AG08395 (cell line): ENCODE measurements at places on chromosomes 12 and 14.

GRCh38 chr12:45216983-45217485, 1.1 kb downstream of the ANO6 start:
- DNase-seq, result no peak

GRCh38 chr14:65238456-65238855, 136.1 kb upstream of the MAX start:
- DNase-seq, result no peak

DNA sequence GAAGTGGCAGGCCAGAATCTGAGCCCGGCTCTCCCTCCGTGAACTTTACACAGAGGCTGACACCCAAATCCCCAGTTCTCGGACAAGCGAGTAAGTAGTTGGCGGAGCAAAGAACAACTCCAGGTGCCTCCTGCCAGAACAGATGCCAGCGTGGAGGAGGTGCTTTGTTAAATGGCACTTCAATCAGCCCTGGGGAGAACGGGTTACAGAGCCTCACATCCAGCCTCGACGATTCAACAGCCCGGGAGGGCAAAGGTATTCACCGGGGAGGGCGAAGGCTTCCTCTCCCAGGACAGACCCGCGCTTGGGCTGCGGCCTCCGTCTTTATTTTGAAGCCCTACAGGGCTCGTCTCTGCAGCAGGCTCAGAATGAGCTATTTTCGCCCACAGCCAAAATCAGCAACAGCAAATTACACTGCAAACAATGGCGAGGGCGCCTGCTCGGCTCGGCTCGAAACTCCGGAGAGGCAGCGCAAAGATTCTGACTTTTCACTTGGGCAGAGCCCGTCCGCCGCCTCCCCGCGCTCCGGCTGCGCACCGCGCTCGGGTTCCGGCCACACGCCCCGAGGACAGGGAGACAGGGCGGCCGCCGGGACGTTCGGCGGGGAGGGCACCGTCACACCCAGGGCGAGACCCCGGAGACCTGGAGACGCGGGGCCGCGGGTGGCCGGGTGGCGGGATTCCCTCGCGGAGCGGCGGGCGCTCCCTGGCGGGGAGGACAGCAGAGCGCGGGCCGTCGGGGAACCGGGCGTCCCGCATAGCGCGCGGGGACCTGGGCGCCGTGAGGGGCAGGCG, 811 bp downstream of the TMCC3 start:
- no peak for DNase-seq

- DNase-seq, result peak; percentile 50
Measured at GRCh38 chr14:61573748-61574513, 121.4 kb upstream of the HIF1A start.

GRCh38 chr14:92549859-92550230, 36.3 kb downstream of the RIN3 start:
- peak; percentile 69 for DNase-seq

DNA sequence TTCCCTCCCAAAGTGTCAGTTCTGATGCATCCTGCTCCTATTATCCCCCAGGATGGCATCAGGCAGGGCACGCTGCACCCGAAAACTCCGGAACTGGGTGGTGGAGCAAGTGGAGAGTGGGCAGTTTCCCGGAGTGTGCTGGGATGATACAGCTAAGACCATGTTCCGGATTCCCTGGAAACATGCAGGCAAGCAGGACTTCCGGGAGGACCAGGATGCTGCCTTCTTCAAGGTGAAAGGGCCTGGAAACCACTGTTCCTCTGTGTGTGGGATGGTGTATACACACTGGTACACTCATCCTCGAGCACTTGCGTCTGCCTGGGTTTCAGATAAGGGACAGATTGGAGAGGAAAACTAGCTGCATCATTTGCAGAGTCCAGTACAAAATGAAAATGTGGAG, 1.0 kb downstream of the IRF9 start:
- DNase-seq, result peak; percentile 40

- no peak for DNase-seq
Measured at GRCh38 chr12:12023456-12023855, 47.3 kb upstream of the BCL2L14 start.

- DNase-seq, result peak; percentile 19
Measured at GRCh38 chr14:35438910-35439713, 34.6 kb upstream of the NFKBIA start.

DNA sequence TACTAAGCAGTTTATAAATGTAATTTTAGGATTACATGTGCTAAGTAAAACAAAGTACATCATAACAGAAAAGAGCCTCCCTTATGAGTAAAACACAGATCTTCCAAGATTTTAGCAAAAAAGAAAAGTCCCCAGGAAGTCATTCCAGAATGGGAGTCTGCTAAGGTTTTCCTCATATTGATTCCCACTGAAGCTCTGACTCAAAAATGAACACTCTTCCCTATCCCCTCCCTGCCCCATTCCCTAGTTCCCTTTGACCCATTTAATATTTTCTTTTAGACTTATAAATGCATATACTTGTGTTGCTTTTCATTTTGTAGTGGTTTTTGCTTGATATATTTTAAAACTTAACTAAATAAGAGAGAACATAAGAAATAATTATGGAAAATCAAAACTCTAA, 40.1 kb downstream of the PTGER2 start:
- DNase-seq, result no peak

GRCh38 chr14:21518725-21519124, 7.4 kb downstream of the SALL2 start:
- no peak for DNase-seq
